Left forelimb (tissue), 1 donor: ENCODE measurements at places on chromosomes 3 and 15.
A peak's percentile ranks its signal among the peaks of the same experiment; 100 is the strongest.

- DNase-seq = no peak
Measured at GRCh38 chr15:66502491-66502890, 2.2 kb downstream of the RPL4 start.

- peak; percentile 73 for DNase-seq
Measured at GRCh38 chr3:139935016-139935865, at the start of gene CLSTN2. Gene CLSTN2 (plus strand): TSS chr3:139935185.

- no peak for DNase-seq
Measured at GRCh38 chr3:186708983-186709679, 8.0 kb upstream of the KNG1 start.

GRCh38 chr3:64098670-64099069, 75.4 kb upstream of the PSMD6 start:
- DNase-seq = no peak

DNA sequence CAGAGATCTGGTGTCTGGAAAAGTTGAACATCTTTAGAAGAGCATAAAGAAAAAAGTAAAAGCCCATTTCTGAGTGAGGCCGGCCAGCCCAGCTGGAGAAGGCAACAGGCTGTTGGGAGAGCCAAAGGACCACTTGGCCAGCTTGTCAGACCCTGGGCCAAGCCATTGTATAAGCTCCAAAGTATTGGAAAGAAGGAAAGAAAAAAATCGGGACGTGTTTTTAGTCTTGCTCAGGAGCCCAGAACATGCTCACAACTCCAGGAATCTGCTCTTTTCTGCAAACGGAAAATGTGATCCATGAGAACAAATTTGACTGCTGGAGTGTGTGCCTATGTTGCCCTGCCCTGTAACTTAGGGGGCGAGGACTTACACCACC, 10.4 kb upstream of the CLPX start:
- no peak for DNase-seq

DNA sequence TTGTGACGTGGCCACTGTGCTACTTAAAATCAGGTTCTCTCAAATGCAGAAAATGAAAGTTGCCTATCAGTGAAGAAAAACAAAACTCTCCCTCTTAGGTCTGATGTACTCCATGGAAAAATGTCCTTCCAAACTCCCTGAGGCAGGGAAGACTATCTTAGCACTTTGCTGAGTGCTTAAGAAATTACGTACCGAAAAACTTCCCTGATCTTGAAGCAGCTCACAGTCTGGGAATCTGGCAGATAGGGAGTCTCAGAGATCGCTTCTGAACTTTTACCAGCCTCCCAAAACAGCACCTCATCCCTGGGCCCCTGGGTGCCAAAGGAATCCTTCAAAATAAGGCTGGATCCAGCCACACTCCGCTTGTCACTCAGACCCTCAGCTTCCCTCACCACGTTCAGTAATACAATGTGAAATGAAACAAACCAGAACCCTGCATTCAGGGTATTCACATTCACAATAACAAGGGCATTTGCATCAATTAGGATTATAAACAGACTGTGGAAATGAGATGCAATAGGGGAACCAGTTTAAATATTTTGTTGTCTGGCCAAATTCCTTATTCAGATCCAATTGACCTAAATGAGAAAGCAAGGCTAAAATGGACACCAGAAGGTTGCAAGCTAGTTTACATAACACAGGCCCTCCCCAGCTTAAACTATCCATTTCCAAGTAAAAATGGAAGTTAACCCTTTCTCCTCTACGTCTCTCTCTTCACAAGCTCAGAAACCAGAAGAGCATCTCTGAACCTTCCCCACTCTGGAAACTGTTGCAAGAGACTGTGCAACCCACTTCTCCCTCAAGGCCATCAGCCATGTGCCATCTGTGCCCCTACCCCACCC, 20.9 kb downstream of the OSBPL10 start:
- DNase-seq = no peak

- no peak for DNase-seq
Measured at GRCh38 chr3:118912188-118912587, 122.5 kb downstream of the IGSF11 start.

DNA sequence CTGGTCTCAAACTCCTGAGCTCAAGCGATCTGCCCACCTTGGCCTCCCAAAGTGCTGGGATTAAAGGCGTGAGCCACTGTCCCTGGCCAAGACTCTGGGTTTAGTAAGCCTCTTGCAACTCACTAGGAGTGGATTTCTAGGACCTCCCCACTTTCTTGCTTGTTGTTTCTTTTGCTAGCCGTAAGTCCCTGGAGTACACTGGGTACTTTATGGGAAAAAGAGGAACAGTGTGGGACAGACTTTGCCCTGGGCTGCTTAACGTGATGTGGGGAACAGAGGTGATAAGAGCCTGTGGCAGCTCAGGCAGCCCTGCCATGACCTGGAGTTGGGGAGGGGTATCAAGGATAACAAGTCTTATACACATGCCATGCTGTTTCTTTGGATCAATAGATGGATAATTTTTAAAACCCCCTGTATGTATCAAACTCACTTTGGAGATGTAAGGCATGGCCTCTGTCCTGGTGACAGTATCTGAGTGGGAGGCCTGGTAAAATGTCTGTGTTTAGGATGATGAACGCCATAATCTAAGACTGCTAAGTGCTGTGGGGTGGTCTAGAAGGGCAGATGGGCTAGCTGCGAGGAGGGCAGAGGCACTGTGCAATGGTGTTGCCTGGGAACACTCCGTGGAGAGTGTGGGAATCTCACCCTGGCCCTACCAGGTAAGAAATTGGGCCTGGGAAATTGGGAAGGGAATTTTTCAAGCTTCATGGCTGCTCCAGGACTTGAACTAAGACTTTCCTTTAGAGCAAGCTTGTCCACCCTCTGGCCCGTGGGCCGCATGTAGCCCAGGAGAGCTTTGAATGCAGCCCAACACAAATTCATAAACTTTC, 54.8 kb downstream of the SMAD3 start:
- DNase-seq = no peak

DNA sequence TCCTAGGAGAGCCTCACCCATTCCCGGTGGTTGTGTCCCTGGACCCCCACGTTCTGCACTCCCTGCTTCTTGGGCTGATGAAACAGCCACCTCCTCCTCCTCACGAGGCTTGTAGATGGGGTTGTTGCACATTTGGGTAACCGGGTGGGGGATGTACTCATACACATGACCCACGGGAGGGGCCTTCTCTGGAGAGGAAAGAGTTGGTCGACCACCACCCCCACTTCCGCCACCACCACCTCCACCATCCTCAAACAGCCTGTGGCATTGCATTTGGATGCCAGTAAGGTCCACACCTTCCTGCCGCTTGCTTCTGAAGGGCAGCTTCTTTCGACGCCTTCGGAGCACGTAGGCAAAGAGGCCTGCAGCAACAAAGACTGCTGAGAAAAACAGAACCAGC, 7.7 kb downstream of the SLITRK3 start:
- no peak for DNase-seq

DNA sequence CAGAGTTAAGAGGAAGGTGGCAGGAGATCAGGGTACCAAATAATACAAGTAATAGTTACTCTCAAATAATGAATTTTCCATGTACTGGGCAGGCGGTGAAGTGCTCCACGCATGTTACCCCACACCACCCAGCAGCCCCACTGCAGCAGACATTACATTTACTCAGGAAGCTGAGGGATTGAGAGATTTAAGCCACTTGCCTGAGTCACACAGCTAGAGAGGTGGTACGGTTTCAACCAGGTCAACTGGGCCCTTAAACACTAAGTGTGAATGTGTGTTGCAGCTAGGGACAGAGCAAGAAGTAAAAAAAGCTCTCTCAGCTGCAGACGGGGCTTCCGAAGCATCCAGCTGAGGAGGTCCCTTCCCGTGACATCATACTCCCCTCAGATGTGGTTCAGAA, 91.3 kb downstream of the PRICKLE2 start:
- no peak for DNase-seq
